ENCODE measurements at places on chromosomes 6 and 20. TPM values are rescaled to one million over a fixed set of nuclear protein-coding genes. Genes with fewer than 3 reads are reported as not detected.

BPIFA1 gene
- not detected for total RNA-seq

FKBP1C gene
- 0.74 TPM for total RNA-seq

SLC22A3 gene
- total RNA-seq, result 2.7 TPM

MRAP2 gene
- 4.7 TPM for total RNA-seq

SLC2A10 gene
- 9.7 TPM for total RNA-seq

IFT52 gene
- total RNA-seq, result 31.6 TPM

TRIM31 gene
- not detected for total RNA-seq

TMEM217 gene
- 0.60 TPM for total RNA-seq

LINC00237 gene
- 0.69 TPM for total RNA-seq

SPATS1 gene
- total RNA-seq, result not detected

CD93 gene
- total RNA-seq, result not detected

NKAPL gene
- total RNA-seq, result not detected

HLA-DQB1 gene
- total RNA-seq, result 1.2 TPM

KCNK15 gene
- total RNA-seq, result 0.33 TPM

NDUFAF4 gene
- total RNA-seq, result 84.9 TPM

MAN1A1 gene
- 5.4 TPM for total RNA-seq

SRMS gene
- total RNA-seq, result 0.29 TPM

LTA gene
- not detected for total RNA-seq

SAMD3 gene
- 1.9 TPM for total RNA-seq

CUL9 gene
- total RNA-seq, result 10.5 TPM

RANBP9 gene
- total RNA-seq, result 36.7 TPM

GGTLC1 gene
- total RNA-seq, result not detected

CCN6 gene
- not detected for total RNA-seq

RIMS1 gene
- total RNA-seq, result 2.3 TPM

FOXC1 gene
- total RNA-seq, result 0.13 TPM

ULBP2 gene
- not detected for total RNA-seq

CALHM4 gene
- total RNA-seq, result not detected

TINAG gene
- not detected for total RNA-seq

C6orf132 gene
- 64.0 TPM for total RNA-seq

DDO gene
- not detected for total RNA-seq

MMUT gene
- 13.0 TPM for total RNA-seq

ID1 gene
- total RNA-seq, result 120 TPM

CST1 gene
- total RNA-seq, result 2.9 TPM

PDYN gene
- 0.63 TPM for total RNA-seq

MRPL18 gene
- 83.4 TPM for total RNA-seq

TRIM15 gene
- 0.48 TPM for total RNA-seq

VWA7 gene
- total RNA-seq, result 1.5 TPM

ARMH2 gene
- not detected for total RNA-seq

TFAP2D gene
- total RNA-seq, result not detected

ROS1 gene
- total RNA-seq, result not detected

FAM83B gene
- 6.4 TPM for total RNA-seq

IRF4 gene
- 2.1 TPM for total RNA-seq

NEURL2 gene
- 5.2 TPM for total RNA-seq

LYRM2 gene
- total RNA-seq, result 25.7 TPM

BMP7 gene
- 9.2 TPM for total RNA-seq

UBE2C gene
- 255 TPM for total RNA-seq

TNFAIP3 gene
- 1.6 TPM for total RNA-seq

SNAI1 gene
- total RNA-seq, result 6.5 TPM

HLA-DQA1 gene
- not detected for total RNA-seq

TP53TG5 gene
- not detected for total RNA-seq

RRAGD gene
- total RNA-seq, result 29.7 TPM

RPRD1B gene
- total RNA-seq, result 20.9 TPM

C6orf163 gene
- total RNA-seq, result 1.5 TPM

LY6G6C gene
- not detected for total RNA-seq

WFDC12 gene
- not detected for total RNA-seq
